ENCODE measurements at places on chromosomes 7 and 10.

- DNase-seq, result no peak
Measured at GRCh38 chr10:99674762-99675161, 15.5 kb downstream of the ENTPD7 start.

- no peak for DNase-seq
Measured at GRCh38 chr7:4074994-4075393, 607.1 kb upstream of the FOXK1 start.

- DNase-seq, result no peak
Measured at GRCh38 chr7:139944248-139944647, 115.2 kb downstream of the TBXAS1 start.

GRCh38 chr7:41685684-41686083 lies 17.2 kb downstream of the INHBA start:
- no peak for DNase-seq

- DNase-seq, result peak; percentile 30
Measured at GRCh38 chr10:89207181-89207800, at the start of gene CH25H. CH25H (minus strand) TSS chr10:89207317; CDS start chr10:89207292, 25 bp downstream.

- no peak for DNase-seq
Measured at GRCh38 chr10:131727560-131727959, 173.2 kb upstream of the PPP2R2D start.

- DNase-seq, result no peak
Measured at GRCh38 chr10:24119896-24120295, 89.0 kb upstream of the KIAA1217 start.

GRCh38 chr10:24120646-24121045 lies 88.3 kb upstream of the KIAA1217 start:
- no peak for DNase-seq

- DNase-seq, result no peak
Measured at GRCh38 chr10:45555795-45556194, 116.8 kb downstream of the ZFAND4 start.

GRCh38 chr10:104150139-104150538 lies 28.2 kb downstream of the SFR1 start:
- no peak for DNase-seq

- no peak for DNase-seq
Measured at GRCh38 chr7:106052681-106053080, 59.4 kb downstream of the SYPL1 start.

DNA sequence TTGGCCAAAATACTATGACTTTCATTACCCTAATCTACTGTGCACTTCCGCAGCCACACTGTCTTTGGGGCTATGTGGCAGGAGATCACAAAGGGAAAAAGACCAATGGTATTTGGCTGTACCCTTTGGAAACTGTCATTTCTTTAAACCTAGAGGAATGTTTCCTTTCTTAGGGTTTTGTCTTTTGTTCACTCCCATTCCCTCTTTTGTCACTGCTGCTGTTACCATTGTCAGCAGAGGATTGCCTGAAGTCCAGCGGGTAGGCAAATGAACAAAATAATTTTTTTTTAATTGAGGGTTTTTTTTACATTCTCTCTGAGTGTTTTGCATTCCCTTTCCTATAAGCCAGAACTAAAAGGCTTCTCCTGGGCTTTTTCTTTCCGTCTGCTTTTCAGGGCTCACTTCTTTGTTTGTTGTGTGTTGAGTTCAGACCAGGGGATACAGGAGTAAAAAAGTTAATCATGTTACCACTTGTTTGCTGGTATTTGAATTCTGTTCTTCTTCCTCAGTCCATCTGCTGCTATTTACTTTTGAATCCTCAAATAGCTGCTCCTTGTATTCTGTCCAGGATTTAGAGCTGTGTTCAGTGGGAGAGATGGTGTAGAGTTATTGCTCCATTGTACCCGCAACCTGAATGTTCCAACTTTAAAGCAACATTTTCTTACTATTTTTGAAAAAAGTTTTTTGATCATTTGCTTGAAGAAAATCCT lies 374.6 kb downstream of the SUGCT start:
- DNase-seq, result no peak

All from GOT3 (cell line).